Gastroesophageal sphincter (tissue), 4 donors: ENCODE measurements at places on chromosomes 7 and 10.

GRCh38 chr10:126704649-126705048 lies 34.2 kb upstream of the C10orf90 start:
- ATAC-seq = no peak

- no peak for ATAC-seq
Measured at GRCh38 chr7:87226495-87226894, 7.0 kb upstream of the TMEM243 start.

- no peak for ATAC-seq
Measured at GRCh38 chr10:32419615-32420014, 26.3 kb upstream of the CCDC7 start.

- ATAC-seq = no peak
Measured at GRCh38 chr7:158397885-158398284, 189.7 kb downstream of the PTPRN2 start.

GRCh38 chr10:52187521-52188258 lies 126.4 kb upstream of the DKK1 start:
- ATAC-seq = no peak

GRCh38 chr7:133504825-133505224 lies 251.9 kb downstream of the EXOC4 start:
- no peak for ATAC-seq

- ATAC-seq = peak; percentile 78
Measured at GRCh38 chr7:47435889-47436312, 146.0 kb downstream of the TNS3 start.

- ATAC-seq = no peak
Measured at GRCh38 chr10:121080281-121080891, 229.2 kb downstream of the WDR11 start.

GRCh38 chr7:91898240-91898992 lies 17.9 kb upstream of the MTERF1 start:
- no peak for ATAC-seq

DNA sequence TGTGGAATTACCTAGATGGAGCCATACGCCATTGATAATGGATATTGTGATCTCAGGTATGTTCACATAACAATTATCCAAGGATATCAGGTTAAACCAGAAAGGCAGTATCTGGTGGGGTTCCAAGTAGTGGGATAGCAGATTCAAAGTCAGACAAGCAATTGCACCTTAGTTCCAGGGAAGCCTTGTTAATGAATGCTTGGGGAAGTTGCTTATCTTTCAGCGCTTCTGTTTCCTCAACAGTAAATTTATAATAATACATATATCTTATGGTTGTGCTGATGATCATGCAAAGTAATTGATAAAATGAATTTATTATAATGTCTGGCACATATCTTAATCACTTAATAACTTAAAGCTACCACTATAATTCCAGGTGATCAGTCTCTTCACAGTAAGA lies 290.9 kb downstream of the SUGCT start:
- ATAC-seq = no peak

GRCh38 chr10:78645169-78645686 lies 423.5 kb upstream of the ZMIZ1 start:
- ATAC-seq = no peak

DNA sequence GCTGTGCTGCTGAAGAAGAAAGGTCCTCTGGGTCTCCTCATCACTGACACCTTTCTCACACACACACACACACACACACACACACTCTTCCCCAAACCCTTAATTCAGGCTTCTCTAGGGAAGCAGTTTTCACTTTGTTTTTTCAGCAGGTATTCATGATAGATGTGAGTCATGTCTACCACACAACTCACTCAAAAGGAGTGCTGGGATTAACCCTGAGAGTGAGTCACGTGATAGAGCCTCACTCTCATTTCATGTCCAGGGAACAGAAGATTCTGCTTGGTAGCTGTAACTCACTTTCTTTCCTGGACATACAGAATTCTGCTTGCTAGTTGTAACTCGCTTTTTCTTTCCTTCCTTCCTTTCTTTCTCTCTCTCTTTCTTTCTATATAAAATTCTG lies 45.4 kb downstream of the VIM start:
- ATAC-seq = no peak

DNA sequence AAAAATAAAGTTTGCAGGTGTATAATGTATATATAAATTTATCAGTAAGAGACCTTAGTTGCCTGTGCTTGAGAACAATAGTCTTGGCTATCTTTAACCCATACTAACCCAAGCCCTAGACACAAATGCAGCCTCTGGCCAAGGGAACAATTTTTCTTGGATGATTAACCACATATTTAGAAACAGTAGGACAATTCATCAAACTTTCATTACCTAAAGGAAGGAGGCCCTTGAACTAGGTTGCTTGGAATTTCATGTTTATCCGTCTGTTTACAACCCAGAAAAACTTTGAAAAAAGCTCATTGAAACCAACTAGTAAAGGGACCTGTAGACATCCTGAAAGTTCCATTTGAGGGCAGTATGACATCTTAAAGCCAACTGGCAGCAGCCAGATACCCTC lies 8.9 kb upstream of the ERLIN1 start:
- no peak for ATAC-seq

DNA sequence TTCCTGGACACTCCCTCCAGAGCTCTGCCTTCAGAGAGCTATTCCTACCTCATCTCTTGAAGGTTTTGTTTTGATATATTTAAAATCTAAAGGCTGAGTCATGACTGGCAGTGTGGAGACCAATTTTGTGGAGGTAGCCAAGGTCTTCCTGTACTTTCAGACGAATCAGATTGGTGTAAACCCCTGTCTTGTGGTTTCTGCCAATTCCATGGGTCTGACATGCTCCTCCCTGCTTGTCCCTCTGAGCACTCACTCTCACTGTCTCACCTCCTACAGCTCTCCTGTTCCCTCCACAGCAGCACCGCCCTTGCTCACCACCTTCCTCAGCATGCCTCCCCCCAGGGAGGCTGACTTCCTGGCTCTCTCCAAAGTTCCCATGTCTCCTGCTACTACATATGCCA lies 179.8 kb downstream of the NPSR1 start:
- no peak for ATAC-seq

GRCh38 chr10:80509108-80509402 lies 28.6 kb upstream of the SH2D4B start:
- ATAC-seq = no peak

GRCh38 chr10:17961551-17962422 lies 10.1 kb downstream of the SLC39A12 start:
- ATAC-seq = no peak

DNA sequence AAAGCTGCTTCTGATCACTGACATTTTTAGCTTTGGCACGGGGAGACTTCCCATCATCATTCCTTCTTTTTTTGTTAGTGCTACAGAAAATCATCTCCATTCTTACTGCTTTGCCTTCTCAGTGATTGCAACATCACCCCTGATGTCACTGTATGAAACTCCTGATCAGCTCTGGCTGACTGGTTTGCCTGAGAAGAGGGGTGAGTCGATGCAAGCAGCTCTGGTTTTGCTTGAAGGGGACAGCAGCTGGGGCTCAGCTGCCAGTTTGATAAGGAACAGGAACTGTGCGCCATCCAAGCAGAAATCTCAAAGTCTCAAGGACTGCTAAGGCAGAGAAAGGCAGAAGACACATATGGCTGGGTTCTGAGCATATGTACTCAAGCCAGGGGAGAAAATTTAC lies 808.5 kb upstream of the CELF2 start:
- no peak for ATAC-seq

DNA sequence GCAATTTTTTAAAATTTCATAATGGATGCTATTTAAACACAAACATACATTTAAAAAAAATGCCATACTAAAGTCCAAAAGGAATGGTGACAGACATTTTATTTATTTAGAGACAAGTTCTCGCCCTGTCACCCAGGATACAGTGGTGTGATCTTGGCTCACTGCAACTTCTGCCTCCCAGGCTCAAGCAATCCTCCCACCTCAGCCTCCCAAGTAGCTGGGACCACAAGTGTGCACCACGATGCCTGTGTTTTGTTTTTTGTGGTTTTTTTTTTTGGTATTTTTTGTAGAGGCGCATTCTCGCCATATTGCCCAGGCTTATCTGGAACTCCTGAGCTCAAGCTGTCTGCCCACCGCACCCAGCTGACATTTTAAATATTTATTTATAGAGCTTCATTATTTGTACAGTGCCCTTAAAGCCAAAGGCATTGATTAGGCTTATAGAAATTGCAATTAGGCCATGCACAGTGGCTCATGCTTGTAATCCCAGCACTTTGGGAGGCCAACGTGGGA lies 703.5 kb downstream of the AUTS2 start:
- no peak for ATAC-seq

- peak; percentile 76 for ATAC-seq
Measured at GRCh38 chr7:46752881-46753366, 829.0 kb downstream of the TNS3 start.

- ATAC-seq = no peak
Measured at GRCh38 chr7:27223941-27224575, 18.5 kb upstream of the EVX1 start.

GRCh38 chr10:44966129-44966815 lies 6.7 kb downstream of the RASSF4 start:
- no peak for ATAC-seq

DNA sequence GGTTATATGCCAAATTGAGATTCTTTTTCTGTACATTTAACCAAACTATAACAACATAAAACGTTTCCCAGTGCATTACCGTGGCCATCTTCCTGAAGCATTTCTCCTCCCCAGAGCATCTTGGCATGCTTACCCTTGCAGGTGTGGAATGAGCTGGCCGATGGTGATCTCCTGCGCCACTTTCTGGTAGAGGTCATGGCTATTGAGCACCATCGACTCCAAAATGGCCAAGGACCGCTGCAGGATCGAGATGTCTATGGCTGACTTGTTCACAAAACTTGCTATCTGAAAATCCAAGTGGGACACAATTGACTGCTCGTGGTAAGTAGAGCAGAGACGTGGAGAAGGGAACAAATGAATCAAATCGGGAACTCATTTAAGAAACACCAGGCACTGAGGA lies 223.9 kb downstream of the ELMO1 start:
- ATAC-seq = no peak

GRCh38 chr7:107150375-107151073 lies 18.3 kb upstream of the HBP1 start:
- ATAC-seq = peak; percentile 55

- no peak for ATAC-seq
Measured at GRCh38 chr7:50957431-50957830, 174.7 kb upstream of the GRB10 start.

- no peak for ATAC-seq
Measured at GRCh38 chr7:119175911-119176627, 951.6 kb downstream of the ANKRD7 start.

DNA sequence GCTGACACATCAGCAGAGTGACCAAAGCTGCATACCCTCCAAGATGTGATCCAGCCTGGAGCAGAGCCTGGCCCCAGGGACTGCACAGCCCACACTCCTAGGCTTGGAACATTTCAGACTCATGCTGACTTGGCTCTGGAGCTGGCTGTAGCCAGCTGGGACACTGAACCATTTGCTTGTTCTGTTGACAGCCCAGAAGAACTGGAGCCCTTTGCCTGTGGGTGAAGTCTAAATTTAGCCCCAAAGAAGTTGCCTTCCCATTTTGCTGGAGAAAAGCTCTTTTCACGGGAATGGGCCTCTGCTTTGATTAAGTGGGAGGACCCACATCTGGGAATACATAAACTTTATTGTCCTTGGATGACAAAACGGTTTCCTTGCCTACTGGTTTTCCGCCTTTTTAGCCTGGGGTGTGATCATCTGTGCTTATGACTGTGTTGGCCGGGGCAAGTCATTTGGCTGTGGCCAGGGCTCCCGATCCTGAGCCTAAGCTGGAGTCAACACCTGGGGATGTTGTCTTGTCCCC lies 186.2 kb upstream of the BMPER start:
- peak; percentile 63 for ATAC-seq

DNA sequence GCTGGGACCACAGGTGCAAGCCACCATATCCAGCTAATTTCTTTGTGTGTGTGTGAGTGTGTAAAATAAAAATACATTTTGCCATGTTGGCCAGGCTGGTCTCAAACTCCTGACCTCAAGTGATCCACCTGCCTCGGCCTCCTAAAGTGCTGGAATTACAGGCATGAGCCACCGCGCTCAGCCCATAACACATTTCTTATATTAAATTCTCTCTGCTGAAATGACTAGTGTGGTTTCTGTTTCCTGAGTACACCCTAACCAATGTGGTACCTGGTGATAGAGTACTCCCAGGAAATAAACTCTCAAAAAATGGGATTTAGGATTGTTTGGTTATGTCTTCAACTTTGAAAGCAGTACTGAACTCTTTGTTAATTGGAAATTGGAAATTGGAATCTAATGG lies 19.4 kb upstream of the FHIP2A start:
- no peak for ATAC-seq

DNA sequence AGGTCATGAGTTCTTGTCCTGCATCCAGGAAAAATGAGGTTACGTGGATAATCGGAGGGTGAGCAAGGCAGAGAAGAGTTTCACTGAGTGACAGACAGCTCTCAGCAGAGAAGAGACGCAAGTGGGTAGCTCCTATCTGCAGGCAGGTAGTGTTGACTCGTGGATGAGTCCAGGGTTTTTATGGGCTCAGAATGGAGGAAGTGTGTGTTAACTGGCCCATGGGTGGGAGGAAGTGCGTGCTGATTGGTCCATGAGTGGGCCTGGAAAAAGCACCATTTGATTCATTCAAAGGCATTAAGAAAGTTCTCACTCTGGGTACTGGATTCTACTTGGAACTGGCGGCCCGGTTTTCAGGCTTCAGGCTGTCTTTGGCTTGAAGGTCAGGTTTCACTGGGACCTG lies 4.8 kb upstream of the DMTF1 start:
- no peak for ATAC-seq

DNA sequence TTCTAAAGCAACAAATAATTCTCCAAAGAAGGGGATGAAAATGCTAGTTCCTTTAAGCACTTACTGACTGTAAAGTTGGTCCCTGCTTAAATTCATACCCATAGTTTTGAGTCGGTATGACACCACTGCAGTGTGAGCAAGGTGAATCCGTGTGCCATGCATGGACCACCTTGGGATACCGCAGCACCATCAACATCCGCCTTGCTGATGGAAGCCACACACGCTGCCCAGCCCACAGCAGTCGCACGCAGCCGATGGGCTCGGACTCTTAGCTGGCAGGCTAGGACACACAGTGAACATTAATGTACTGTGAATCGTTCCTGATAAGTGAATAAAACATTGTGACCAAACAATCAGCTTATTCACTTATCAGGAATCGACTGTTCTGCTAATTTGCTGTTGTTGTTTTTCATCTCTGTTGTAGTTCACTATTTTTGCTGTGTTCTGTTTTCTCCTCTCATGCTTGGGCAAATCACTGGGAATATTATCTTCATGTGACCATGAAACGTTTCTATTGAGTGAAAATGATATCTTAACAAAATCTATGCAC lies 275.5 kb downstream of the USP6NL start:
- no peak for ATAC-seq

GRCh38 chr7:30232391-30232790 lies 52.0 kb upstream of the ZNRF2 start:
- no peak for ATAC-seq

- ATAC-seq = no peak
Measured at GRCh38 chr10:63547628-63548360, 26.6 kb downstream of the REEP3 start.

DNA sequence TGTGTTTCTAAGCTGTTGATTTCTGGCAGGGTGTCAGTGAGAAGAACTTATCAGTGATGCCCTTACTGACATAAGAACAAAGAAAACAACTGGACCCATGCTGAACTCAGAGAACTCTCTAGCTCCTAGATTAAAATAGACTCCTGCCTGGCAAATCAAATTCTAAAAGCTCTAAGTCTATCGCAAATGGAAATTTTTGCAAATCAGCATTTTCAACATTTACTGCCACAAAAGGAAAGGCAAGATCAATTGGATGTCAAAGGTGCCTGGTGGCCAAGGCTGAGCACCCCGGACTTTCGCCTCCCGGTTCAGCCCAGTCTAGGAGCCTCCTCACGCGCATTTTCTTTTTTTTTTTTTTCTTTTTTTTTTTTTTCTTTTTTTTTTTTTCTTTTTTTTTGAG lies 251.6 kb downstream of the TCERG1L start:
- ATAC-seq = no peak

- no peak for ATAC-seq
Measured at GRCh38 chr10:125639846-125640245, 43.1 kb downstream of the TEX36 start.
